ENCODE measurements at places on chromosomes 1 and 21. TPM values are rescaled to one million over a fixed set of nuclear protein-coding genes. Genes with fewer than 3 reads are reported as not detected.

DNA sequence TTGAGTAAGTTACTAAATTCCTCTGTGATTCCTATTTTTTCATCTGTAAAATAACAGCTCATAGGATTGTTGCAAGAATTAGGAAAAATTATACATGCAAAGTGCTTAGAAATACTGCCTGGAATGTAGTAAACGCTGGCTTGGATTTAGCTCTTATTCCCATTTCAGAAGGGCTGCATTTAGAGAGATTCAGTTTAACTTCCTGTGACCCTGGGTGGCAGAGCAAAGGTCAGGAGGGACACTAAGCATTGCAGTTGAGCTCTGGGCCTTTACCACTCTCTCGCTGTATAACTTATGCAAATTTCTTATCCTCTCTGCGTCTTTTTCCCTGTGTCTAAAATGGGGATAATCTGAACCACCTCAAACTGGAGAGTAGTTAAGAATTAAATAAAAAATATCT lies 241.0 kb upstream of the POU3F1 start:
- H3K4me1 ChIP-seq = no peaks in the 10 kb centered on the region
- no peak overlapping the region for H3K27ac ChIP-seq
- DNase-seq = no peak
- no peaks in the 10 kb centered on the region for H3K36me3 ChIP-seq

DNA sequence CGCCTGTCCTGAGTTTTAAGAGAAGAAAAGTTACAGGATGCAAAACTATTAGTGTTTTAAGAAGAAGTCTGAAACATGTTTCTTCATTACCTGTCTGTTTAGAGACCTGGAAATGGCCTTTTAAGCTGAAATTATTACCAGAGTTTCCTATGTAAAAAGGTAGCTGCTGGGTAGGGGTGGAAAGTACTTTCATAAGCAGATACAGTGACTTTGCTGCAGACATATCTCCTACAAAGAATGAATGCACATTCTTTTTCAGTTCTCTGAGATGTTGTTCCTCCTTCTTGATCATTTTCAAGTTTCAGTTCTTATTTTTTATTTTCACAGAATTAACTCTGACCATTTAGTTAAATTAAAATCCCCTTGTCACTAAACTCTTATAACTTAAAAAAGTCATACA lies 1329.6 kb downstream of the KCNT2 start:
- H3K27ac ChIP-seq = no peak overlapping the region
- no peaks in the 10 kb centered on the region for H3K27me3 ChIP-seq
- no peak for DNase-seq
- H3K4me3 ChIP-seq = no peak overlapping the region
- H3K36me3 ChIP-seq = no peaks in the 10 kb centered on the region

GRCh38 chr1:183910845-183911244 lies 105.9 kb downstream of the RGL1 start:
- H3K4me1 ChIP-seq = no peaks in the 10 kb centered on the region
- H3K36me3 ChIP-seq = peaks cover 65% of the 10 kb centered on the region
- H3K27ac ChIP-seq = peak overlapping the region; percentile 25
- no peaks in the 10 kb centered on the region for H3K27me3 ChIP-seq

Gene HSD3B1
- not detected for total RNA-seq

DNA sequence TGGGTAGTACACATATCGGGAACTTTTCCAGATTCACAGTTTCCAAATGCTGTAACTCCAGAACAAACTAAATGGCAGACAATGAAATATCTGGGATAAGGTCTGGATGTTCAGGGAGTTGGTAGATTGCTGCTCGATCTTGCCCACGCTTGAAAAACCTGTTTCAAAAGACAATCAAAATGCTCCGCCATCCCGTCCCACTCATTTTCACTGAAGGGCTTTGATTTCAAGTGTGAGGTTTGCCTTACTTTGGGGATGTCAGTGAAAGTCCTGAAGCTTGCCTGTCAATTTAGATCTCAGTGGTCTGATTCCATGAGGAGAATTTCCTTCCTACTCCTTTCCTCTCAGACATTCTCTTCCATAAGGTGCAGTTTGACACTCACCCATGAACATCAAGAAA lies 236.3 kb upstream of the KCNK2 start:
- no peak overlapping the region for H3K4me3 ChIP-seq
- no peak for DNase-seq
- H3K27ac ChIP-seq = no peak overlapping the region

Gene ZZZ3
- total RNA-seq = 27.4 TPM

Gene LCE1A
- not detected for total RNA-seq

Gene PCP4L1
- not detected for total RNA-seq

Measured in right atrium auricular region (tissue), 2 donors.